Cortex of kidney (tissue), 1 donor: ENCODE measurements at places on chromosomes 6 and 20.

DNA sequence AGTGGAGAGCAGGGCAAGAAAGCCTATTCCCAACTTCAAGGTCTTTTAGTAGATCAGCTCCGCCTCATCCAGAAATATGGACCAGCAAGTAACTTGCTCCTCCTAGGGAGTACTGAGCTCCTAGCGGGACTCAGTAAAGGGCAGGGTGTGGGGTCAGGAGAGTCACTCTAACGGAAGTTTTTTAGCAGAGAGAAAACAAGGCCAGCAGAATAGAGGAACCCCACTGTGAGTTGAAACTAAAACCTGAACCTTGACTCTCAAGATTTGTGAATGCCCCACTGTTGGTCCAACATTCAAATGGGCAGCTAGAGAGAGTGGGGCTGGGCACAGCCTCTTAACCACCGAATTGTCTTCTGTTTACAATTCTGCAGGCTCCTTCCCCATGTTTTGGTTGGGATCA is 244.8 kb downstream of the FARS2 start:
- no peak for DNase-seq

DNA sequence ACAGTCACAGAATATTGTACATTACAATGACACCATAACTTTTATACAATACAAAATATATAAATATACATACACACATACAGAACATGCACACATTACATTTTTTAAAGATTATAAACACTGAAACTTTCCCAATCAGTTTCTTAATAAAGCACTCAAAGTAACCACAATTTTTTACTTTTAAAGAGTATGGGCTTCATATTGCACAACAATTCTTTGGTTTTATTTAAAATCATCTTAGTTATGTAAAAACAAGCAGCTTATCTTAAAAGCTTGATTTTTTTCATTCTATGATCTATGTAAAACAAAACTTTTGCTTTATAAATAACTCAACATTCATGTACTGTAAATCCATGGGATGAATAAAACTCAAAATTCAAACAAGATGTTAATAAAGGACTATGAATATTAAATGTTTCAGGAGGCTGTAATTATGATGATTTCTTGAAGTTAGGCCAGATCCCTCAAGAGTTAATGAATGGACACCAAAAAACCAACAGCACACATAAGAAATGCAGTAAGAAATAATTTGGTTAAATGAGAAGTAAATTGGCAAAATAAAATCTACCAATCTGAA is 93.1 kb upstream of the BCLAF1 start:
- no peak for DNase-seq

DNA sequence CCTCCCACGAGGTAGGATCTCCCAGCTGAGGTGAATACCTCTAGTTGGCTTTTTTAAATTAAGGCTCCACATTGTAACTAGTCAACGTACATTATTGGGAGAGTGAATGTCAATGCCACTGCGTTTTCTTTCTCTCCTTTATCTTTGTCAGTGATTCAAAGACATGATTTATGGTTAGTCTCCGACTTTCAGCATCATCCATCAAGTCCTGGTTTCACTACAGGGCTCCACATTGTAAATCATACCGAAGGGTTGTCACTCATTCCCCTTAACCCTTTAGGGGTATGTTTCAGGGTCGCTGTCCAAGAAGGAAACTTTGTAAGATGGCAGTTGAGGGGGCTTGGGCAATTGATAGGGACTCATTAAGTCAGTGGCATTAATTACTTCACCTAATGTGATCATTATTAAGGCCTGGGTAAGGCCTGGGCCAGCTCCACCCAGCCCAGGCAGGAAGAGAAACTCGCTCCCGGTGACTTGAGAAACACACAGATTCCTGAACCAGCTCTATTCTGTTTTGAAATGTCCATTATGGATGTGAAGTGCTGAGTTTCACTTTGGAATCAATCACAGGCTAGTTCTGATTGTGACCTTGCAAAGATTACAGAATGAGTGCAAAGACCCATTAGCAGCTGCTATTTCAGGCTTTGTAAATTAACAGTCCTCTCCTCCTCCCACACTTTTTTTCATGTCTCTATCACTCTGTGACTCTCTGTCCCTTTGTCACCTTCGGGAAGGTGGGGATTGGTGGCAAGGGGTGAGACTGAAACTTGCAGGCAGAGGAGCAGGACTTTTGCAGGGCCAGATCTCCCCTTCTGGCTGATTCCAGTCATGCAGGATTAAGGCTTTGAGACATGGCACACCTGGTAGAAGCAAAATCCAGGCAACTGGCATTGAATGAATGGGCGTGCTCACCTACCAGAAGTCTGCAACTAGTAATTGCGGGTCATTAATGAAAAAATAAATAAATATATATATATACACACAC is 222.4 kb downstream of the TSHZ2 start:
- no peak for DNase-seq

- no peak for DNase-seq
These were observed 59.5 kb downstream of the MTHFD1L start for GRCh38 chr6:150924808-150925589.

DNA sequence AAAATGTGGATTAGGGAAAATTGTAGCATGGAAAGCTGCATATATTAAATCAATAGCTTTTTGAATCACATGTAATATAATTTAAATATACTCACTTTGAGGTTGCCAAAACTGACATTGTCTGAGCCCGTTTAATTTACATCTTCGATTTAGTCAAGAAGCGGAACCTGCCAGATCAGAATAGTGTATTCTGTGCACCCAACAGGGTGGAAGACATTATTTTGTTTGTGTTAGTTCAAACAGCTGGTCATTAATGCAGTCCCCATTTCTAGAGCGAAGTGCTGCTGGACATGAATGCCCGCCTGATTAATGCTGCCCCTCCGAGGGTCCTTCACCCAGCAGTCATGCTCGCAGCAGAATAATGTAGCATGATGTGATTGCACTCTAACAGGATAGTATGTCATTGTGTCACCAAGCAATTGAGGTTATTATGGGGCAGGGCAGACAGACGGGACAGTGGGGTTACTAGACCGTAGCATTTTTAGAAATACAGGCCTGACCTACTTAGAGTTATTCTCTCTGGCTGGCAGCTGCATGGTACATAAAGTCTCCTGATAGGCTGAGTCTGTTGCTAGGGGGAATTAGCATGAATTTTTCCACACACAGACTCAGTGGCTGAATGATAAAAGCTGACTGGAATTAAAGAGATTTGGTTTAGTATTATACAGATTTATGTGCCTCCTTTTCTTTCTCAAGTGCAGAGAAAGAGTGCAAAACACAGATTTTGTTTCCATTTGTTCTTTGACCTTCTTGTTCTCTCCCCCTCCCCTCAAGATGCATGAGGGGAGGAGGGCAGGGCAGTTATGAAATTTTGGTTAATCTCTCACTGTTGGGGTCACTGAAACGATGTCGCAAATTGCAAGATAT is 147.1 kb downstream of the PRL start:
- no peak for DNase-seq
